AG04449 (cell line): ENCODE measurements at places on chromosomes 6 and 20.

DNA sequence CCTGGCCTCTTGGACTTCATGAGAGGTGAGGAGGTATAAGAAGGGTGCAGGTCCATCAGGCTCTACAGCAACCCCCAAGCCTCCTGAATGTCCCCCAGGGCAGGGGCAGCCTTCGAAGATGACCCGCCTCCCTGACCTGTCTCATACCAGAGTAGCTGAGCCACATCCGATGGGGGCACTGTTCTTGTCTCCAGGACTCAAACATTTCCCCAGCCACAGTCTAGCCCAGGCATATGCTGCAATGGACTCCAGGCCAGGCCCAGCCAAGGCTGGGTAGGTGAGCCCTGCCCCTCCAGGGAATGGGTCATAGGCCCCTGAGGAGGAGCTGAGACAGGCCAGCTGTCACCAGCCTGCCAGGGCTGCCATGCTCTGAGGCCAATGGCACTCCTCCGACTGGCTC is 65.3 kb downstream of the BANF2 start:
- no peak for DNase-seq

- DNase-seq, result no peak
These were observed 394 bp downstream of the AKAP12 start for GRCh38 chr6:151240036-151240685.

DNA sequence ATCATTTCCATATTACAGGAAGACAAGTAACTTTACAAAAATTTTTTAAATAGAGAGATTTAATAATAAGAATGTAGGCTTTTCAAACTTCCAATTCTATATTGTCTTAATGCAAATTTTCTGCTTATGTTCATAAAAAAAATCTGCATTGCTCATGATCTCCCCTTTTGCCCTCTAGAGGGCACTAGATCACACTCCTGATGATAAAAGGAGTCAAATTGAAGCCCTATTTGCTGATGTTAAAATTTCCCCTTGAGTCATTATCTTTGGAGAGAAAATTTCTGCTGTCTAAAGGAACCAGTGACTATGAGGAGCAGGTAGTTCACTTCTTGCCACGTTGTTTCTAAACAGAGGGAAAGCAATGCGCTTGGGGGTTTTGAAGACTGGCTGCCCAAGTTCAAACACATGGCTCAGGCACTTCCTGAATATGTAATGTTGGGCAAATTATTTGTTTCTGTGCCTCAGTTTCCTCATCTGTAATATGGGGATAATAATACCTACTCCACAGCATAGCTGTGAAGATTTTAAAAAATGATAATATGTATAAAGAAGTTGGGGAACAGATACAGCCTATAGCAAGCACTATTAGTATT is 874.2 kb downstream of the TFAP2A start:
- DNase-seq, result no peak

GRCh38 chr6:30951907-30952469 is 11.2 kb downstream of the MUCL3 start:
- no peak for DNase-seq

- DNase-seq, result no peak
These were observed 57.6 kb downstream of the SLC22A2 start for GRCh38 chr6:160201061-160201460.

DNA sequence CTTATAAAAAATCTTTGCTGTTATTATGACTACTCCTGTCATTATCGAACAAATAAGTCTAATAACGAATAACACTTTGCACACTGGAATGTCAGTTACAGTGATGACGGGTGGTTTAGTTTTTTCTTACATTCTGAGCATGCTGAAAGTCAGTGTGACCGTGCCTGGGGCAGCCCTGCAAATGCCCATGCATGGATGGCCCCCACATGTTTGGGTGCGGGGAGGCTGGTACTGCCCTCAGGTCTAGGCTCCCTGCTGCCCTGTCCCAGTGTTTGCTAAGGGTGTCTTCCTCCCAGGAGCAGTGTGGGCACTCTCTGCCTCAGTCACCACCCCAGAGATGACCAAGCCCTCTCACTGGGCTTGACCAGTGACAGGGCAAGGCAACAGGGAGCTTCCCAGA is 3.0 kb downstream of the CSTL1 start:
- DNase-seq, result no peak

- peak; percentile 72 for DNase-seq
These were observed 253.1 kb downstream of the ADGB start for GRCh38 chr6:146851837-146852236.

GRCh38 chr6:157853018-157853805 is 30.2 kb downstream of the SNX9 start:
- DNase-seq, result no peak

DNA sequence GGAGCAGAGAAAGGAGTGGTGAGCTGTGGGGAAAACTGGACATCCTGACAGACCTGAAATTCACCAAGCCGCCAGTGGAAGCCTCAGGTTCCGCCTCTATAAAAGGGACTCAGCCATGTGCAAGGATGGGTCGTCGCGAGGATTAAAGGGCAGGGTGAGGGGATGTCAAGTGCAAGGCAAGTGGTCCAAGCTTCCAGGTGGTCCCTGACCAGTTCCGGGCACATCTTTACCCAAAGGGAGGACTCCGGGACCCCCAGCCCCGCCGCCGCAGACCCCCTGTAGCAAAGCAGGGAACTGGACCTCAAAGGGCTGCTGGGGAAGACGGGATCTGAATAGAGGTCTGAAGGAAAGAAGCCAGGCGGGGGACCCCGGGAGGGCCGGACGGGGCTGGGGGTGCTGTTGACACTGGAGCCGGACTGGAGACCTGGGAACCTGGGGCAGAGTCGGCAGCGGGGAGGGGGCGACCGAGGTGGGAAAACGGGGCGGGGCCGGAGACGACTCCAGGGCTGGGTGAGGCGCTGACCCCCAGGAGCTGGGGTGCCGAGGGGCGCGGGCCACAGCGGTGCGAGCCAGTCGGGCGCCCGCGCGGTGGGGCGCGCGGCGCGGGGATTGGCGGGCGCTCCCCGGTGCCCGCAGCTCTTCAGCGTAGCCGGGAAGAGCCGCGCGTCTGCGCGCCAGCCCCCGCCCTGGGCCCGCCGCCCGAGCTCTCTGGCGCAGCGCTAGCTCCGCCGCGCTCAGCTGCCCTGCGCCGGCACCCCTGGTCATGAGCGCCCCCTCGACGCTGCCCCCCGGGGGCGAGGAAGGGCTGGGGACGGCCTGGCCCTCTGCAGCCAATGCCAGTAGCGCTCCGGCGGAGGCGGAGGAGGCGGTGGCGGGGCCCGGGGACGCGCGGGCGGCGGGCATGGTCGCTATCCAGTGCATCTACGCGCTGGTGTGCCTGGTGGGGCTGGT is at the start of gene SSTR4:
Gene SSTR4, plus strand, starts transcription at position 592 of the 951 bp plus-strand sequence. Its CDS starts 172 bp downstream, at position 764.
- DNase-seq, result no peak

DNA sequence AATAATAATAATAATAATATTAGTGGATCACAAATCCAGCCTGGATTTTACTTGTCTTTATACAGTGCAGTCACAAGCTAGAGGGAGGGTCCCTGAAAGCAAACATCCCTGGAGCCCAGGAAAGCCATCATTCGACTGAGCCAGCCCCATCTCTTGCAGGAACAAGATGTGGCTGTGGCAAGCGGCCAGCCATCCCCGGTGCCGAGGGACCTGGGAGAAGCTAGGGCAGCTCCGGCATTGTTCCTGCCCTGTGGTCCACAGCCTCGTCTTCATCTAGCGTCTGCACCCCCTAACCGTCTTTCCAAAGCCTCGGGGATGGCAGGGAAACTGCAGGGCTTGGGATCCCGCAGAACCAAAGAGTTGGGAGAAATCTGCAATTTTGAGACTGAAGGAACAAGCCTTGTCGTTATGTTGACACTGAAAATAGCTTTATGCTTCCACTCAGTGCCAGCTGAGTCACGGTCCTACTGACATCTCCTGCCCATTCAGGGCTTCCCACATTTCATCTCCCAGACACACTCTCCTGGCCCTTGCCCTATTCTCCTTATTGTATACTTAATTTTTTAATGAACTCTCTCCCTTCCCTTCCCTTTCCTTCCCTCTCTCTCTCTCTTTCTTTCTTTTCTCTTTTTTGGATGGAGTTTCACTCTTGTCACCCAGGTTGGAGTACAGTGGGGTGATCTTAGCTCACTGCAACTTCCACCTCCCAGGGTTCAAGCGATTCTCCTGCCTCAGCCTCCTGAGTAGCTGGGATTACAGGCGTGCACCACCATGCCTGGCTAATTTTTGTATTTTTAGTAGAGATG is 62.5 kb upstream of the ZNFX1 start:
- no peak for DNase-seq

DNA sequence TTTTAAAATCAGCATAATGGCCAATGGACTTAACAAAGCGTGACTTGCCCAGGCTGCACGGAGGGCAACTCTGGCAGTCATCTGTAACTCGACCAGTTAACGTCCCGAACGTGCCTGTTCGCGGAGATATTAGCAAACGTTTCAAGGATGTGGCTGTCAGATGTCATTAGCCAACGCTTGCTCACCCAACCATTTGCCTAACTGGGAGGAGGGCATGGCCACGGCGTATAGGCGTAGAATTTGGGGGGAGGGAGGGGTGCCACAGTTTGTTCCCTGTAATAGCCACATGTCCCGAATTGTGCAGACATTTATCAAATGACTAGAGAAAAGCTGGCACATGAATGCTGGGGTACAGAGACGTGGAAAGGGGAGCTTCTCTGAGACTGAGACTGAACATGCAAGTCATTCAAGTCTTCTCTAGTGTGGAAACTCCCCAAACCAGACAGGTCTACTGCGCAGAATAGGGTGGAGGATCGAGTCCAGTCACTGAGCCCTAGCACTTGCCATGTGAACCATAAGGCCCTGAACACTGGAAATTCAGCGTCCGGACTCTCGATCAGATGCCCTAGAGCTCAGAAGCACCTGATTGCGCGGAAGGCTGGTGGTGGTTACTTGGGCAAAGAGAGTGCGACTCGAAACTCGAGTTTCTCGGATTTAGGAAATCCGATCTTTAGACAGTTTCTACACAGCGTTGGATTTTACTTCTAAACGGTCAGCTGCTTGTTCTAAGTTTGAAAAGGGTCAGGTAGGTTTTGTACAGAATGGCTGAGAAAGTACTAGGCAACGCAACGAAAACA is 32.6 kb downstream of the TFAP2B start:
- DNase-seq, result no peak

- peak; percentile 100 for DNase-seq
These were observed 25.1 kb downstream of the NEDD9 start for GRCh38 chr6:11207199-11207968.

DNA sequence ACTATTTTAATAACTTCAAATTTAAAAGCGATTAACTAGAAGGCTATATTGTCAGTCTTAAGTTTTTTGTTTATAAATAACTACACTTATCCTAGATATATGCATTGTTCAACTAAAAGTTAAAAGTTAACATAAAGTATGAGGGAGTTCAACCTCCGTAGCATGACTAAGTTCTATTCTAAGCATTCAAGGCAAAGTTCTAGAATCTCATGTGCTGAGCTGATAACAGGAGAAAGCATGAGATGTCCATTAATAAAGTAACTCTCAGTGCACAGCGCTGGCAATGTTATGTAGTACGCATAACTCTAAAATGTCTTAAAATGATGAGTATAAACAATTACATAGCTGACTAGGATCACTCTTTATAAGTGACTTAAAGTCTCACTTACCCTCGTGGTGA is 264.8 kb downstream of the RNGTT start:
- no peak for DNase-seq

DNA sequence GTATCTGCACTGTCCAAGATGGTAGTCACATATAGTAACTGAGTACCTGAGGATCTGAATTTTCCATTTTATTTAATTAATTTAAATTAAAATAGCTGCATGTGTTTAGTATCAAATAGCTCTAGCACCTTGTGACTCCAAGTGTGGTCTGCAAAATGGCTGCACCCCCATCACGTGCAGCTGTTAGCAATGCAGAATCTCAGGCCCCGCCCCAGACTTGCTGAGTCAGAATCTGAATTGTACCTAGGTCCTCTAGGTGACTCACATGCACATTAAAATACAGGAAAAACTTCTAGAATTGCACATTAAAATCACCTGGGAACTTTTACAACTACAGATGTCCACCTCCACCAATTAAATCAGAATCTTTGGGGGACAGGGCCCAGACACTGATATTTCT is 19.2 kb upstream of the FAM83C start:
- DNase-seq, result no peak

GRCh38 chr20:47660983-47661700 is 124.1 kb downstream of the SULF2 start:
- DNase-seq, result no peak
